Natural killer cell treated with Interleukin-12 subunit alpha and Interleukin-12 subunit beta and Interleukin-15 and Interleukin-18, amount 100 ng/mL, for 72 hours (primary cell): ENCODE measurements at places on chromosomes 16 and 17. TPM values are rescaled to one million over a fixed set of nuclear protein-coding genes. Genes with fewer than 3 reads are reported as not detected.

FBRS gene
- 147 TPM for total RNA-seq

ICAM2 gene
- total RNA-seq: 14.1 TPM

KRT28 gene
- not detected for total RNA-seq

ARHGAP23 gene
- 0.55 TPM for total RNA-seq
